ENCODE measurements at places on chromosomes 4 and X.

DNA sequence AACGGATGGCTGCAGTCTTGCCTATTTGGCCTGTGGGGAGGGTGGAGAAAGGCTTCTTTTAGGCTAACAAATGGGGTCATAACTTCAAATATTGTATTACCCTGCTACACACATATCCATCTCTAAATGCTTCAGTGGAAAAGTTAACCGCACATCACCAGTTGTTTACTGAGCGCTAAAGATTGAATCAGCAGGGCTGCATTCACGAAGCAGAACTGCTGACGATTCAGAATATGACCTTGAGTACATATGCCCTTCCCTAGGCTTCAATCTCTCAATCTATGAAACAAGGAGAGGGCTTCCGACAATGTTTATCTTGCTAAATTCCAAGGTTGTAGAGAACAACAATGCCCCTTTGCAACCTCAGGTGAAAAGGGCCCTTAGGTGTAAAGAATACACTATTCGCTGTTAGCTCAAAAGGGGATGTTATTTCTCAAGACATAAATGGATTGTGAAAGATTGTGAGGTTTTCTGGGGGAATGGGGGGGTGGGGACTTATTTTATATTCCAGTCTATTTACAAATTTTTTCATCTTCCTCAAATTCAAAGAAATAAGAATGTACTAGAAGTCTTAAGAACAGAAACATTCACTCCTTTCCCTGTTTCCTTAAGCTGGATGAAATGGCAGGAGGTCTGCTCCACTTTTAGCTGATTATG is 2.6 kb upstream of the ATP6AP2 start:
- H3K27ac ChIP-seq, result no peak overlapping the region
- H3K27me3 ChIP-seq, result no peaks in the 10 kb centered on the region
- no peak overlapping the region for H3K4me3 ChIP-seq
- peaks cover 12% of the 10 kb centered on the region for H3K4me1 ChIP-seq
- no peaks in the 10 kb centered on the region for H3K36me3 ChIP-seq
- no peak for DNase-seq

GRCh38 chr4:106317815-106318214 is 1.5 kb downstream of the AIMP1 start:
- peaks cover 29% of the 10 kb centered on the region for H3K4me1 ChIP-seq
- DNase-seq, result no peak
- H3K27me3 ChIP-seq, result no peaks in the 10 kb centered on the region
- no peaks in the 10 kb centered on the region for H3K36me3 ChIP-seq

GRCh38 chrX:619451-619811 is 11.2 kb upstream of the SHOX start:
- H3K4me1 ChIP-seq, result no peaks in the 10 kb centered on the region
- no peak overlapping the region for H3K4me3 ChIP-seq
- no peak overlapping the region for H3K27ac ChIP-seq
- H3K36me3 ChIP-seq, result no peaks in the 10 kb centered on the region
- no peak for DNase-seq

GRCh38 chrX:37796310-37796709 is 16.5 kb downstream of the CYBB start:
- DNase-seq, result no peak
- no peak overlapping the region for H3K27ac ChIP-seq
- H3K4me3 ChIP-seq, result no peak overlapping the region
- H3K27me3 ChIP-seq, result no peaks in the 10 kb centered on the region

DNA sequence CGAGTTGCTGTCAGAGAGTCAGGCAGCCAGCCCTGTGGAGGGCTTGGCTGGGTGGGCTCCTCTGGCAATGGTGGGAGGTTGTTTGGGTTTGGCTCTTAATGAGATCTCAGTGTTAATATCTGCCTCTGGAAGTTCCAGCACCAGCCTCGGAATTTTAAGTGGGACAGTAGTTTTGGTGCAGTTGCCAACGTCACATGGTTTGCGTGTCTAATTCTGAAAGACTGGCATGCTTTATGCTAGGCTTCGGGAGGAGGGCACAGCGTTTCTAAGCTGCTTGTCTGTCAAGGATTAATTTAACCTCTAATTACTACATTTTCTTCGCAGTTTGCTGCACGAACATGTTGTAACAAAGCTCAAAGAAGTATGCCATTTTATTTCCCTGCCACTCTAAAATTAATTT is 9.2 kb downstream of the MAMLD1 start:
- DNase-seq, result no peak
- no peaks in the 10 kb centered on the region for H3K36me3 ChIP-seq
- peaks cover under 1% of the 10 kb centered on the region for H3K4me1 ChIP-seq
- H3K4me3 ChIP-seq, result no peak overlapping the region
- no peaks in the 10 kb centered on the region for H3K27me3 ChIP-seq

GRCh38 chrX:9786798-9787635 is 788 bp downstream of the SHROOM2 start:
- H3K4me3 ChIP-seq, result peak overlapping the region; percentile 25
- peaks cover 19% of the 10 kb centered on the region for H3K4me1 ChIP-seq
- DNase-seq, result peak; percentile 34

GRCh38 chrX:76555816-76556215 is 128.3 kb downstream of the MAGEE1 start:
- no peaks in the 10 kb centered on the region for H3K4me1 ChIP-seq
- no peaks in the 10 kb centered on the region for H3K36me3 ChIP-seq
- no peak for DNase-seq
- H3K27ac ChIP-seq, result no peak overlapping the region
- no peaks in the 10 kb centered on the region for H3K27me3 ChIP-seq

DNA sequence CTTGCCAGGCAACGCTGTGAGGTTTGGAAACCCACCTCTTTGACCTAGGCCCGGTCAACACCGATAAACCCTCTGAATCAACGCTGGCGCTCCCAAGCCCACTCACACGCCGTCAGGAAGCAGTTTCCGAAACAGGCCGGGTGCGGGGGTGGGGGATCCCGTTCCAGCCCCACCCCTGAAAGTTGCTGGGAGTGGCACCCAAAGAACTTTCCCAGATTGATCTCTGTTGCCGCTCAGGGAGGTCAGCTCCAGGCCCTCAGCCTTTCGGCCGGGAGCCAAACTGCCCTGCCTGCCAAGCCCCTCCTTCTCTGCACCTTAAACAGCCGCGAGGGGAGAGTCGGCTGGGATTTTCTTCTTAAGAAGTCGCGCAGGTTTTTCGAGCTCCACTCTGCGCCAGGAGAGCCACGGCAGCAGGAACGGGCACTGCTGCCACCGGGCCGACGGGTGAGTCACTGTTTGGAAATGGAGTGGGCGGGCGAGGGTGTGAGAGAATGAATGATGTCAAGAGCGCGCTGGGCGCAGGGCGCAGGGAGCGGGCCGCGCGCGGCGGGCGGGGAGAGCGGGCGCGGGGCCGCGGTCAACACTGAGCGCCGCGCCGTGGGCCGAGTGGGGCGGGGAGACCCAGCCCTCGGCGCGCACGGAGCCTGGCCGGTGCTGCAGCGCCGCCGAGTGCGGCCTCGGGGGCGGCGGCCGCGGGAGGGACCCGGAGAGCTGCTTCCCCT is at the start of gene SGMS2:
Gene SGMS2 (plus strand): TSS at position 583 of the 722 bp plus-strand sequence. CDS start 70,622 bp downstream, outside the sequence.
- H3K27me3 ChIP-seq, result no peaks in the 10 kb centered on the region
- H3K36me3 ChIP-seq, result no peaks in the 10 kb centered on the region
- peak within 1 kb of the TSS; percentile 58 for H3K4me3 ChIP-seq
- peak; percentile 95 for DNase-seq
- H3K27ac ChIP-seq, result peak within 1 kb of the TSS; percentile 98
- H3K4me1 ChIP-seq, result peaks cover 29% of the 10 kb centered on the region

GRCh38 chr4:189029976-189030504 is 890.8 kb downstream of the TRIML1 start:
- no peaks in the 10 kb centered on the region for H3K27me3 ChIP-seq
- DNase-seq, result no peak
- H3K27ac ChIP-seq, result no peak overlapping the region
- no peaks in the 10 kb centered on the region for H3K4me1 ChIP-seq
- H3K4me3 ChIP-seq, result no peak overlapping the region

- DNase-seq, result peak; percentile 43
- no peaks in the 10 kb centered on the region for H3K36me3 ChIP-seq
- H3K27me3 ChIP-seq, result no peaks in the 10 kb centered on the region
- peak overlapping the region; percentile 12 for H3K4me3 ChIP-seq
Measured at GRCh38 chrX:9785254-9785943, 830 bp upstream of the SHROOM2 start.

GRCh38 chr4:6471307-6472007 is 957 bp downstream of the PPP2R2C start:
- H3K36me3 ChIP-seq, result no peaks in the 10 kb centered on the region
- H3K27me3 ChIP-seq, result peaks cover 4% of the 10 kb centered on the region
- no peak overlapping the region for H3K4me3 ChIP-seq
- no peak for DNase-seq
- H3K4me1 ChIP-seq, result peaks cover 13% of the 10 kb centered on the region
- no peak overlapping the region for H3K27ac ChIP-seq

- H3K4me3 ChIP-seq, result no peak overlapping the region
- H3K27me3 ChIP-seq, result no peaks in the 10 kb centered on the region
- H3K4me1 ChIP-seq, result peaks cover 23% of the 10 kb centered on the region
- H3K27ac ChIP-seq, result peak overlapping the region; percentile 57
Measured at GRCh38 chr4:7103607-7104365, 35.9 kb upstream of the GRPEL1 start.

DNA sequence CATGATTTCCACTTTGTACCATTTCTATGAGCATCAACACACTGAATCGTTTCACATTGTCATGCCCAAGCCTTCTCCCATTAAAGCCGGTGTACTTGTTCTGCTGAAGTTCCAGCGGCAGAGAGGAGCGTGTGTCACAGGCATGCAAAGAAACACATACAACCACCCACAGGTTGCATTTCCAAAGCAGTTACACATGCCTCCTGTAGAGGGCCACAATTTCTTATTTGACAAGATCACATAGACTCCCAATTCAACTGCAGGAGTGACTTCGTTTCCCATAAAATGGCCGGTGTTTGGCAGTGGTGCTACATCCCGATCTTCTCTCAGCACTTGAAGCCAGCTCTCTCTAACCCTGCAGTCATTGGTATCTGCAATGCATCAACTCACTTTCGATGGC is 992.6 kb downstream of the NLGN4X start:
- H3K4me1 ChIP-seq, result no peaks in the 10 kb centered on the region
- no peak overlapping the region for H3K4me3 ChIP-seq
- H3K27me3 ChIP-seq, result no peaks in the 10 kb centered on the region

GRCh38 chr4:15725608-15726007 is 22.7 kb downstream of the BST1 start:
- no peak overlapping the region for H3K27ac ChIP-seq
- H3K27me3 ChIP-seq, result no peaks in the 10 kb centered on the region

- H3K27ac ChIP-seq, result no peak overlapping the region
- peak; percentile 81 for DNase-seq
- no peaks in the 10 kb centered on the region for H3K36me3 ChIP-seq
- H3K4me1 ChIP-seq, result peaks cover 6% of the 10 kb centered on the region
- no peaks in the 10 kb centered on the region for H3K27me3 ChIP-seq
- no peak overlapping the region for H3K4me3 ChIP-seq
Measured at GRCh38 chr4:1072830-1073446, 40.4 kb downstream of the RNF212 start.

GRCh38 chr4:38842994-38843393 is 13.6 kb downstream of the TLR6 start:
- no peak overlapping the region for H3K27ac ChIP-seq
- no peak overlapping the region for H3K4me3 ChIP-seq

- DNase-seq, result no peak
- H3K4me3 ChIP-seq, result no peak overlapping the region
- no peak overlapping the region for H3K27ac ChIP-seq
- no peaks in the 10 kb centered on the region for H3K4me1 ChIP-seq
- H3K27me3 ChIP-seq, result no peaks in the 10 kb centered on the region
Measured at GRCh38 chrX:15617111-15617510, 16.4 kb upstream of the ACE2 start.

DNA sequence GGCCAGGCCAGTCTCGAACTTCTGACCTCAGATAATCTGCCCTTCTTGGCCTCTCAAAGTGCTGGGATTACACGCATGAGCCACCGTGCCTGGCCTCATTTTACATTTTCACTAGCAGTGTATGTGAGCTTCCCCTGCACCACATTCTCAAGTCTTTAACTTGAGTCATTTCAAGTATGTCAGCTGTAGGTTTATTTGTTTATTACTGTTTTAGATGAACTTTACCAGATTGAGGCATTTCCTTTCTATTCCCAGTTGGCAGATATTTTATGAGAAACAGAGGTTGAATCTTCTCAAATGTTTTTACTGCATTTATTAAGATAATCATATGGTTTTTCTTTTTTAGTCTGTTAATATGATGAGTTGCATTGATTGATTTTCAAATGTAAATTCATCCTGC is 114.6 kb upstream of the SH3RF1 start:
- no peaks in the 10 kb centered on the region for H3K36me3 ChIP-seq
- no peak overlapping the region for H3K27ac ChIP-seq
- H3K27me3 ChIP-seq, result no peaks in the 10 kb centered on the region
- DNase-seq, result no peak

- DNase-seq, result no peak
- no peaks in the 10 kb centered on the region for H3K36me3 ChIP-seq
- no peaks in the 10 kb centered on the region for H3K27me3 ChIP-seq
- no peak overlapping the region for H3K4me3 ChIP-seq
- no peaks in the 10 kb centered on the region for H3K4me1 ChIP-seq
Measured at GRCh38 chr4:102466298-102466697, 34.9 kb upstream of the NFKB1 start.

DNA sequence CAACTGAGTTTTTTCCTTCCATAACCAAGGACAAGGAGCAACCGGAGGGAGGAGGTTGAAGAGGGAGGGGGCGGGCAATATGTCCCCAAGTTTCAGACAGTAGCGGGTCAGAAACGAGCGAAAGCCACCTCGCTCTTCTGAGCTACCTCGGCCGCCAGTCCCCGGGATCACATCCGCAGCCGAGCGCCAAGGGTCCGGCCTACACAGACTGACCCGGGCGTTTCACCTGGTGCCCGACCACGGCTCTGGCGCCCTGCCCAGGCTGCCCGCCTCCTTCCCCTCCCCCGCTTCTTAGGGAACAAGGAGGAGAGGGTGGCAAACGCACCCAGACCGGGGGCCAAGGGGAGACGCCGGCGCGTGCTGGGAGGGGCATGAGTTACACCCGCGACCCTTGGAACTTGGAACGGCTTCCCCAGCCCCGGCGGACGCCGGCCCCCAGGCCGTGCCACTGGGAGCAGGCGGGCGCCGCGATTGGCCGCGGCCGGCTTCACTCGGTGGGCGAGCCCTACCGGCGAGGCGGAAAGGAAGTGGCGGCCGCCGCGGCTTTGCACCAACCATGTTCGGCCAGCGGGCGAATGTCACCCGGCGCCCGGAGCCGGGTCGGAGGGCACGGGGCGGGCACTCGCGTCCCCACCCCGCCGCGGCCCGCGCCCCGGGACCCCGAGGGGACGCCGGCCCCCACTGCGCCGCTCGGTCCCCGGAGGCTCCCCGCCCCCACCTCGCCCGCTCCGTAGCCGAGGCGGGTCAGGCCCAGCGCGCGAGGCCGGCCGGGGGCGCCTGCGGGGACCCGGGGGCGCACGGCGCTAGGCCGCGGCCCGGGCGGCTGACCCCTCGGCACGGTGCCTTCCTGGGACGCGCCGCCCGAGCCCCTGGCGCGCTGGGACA is 1.5 kb downstream of the IRF2 start:
- peaks cover 65% of the 10 kb centered on the region for H3K4me1 ChIP-seq
- DNase-seq, result peak; percentile 90
- no peaks in the 10 kb centered on the region for H3K36me3 ChIP-seq
- no peaks in the 10 kb centered on the region for H3K27me3 ChIP-seq

DNA sequence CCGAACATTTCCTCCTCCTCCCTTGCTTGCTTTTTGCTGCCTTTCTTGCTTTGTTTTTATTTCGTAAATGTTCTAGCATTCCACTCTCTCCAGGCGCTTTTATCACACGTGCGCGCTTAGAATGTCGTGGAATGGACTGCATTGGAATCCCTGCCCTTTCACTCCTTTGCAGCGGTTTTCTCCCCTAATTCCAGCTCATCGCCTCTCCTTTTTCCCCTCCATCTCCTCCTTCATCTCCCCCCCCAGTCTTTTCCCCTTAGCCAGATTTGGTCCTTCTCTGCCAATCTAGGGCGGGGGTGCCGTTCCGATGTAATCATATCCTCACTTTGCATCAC is 579 bp downstream of the OGT start:
- peaks cover 7% of the 10 kb centered on the region for H3K4me1 ChIP-seq
- H3K36me3 ChIP-seq, result no peaks in the 10 kb centered on the region
- no peaks in the 10 kb centered on the region for H3K27me3 ChIP-seq
- H3K4me3 ChIP-seq, result peak overlapping the region; percentile 77
